ENCODE measurements at places on chromosomes 13 and 19. TPM values are rescaled to one million over a fixed set of nuclear protein-coding genes. Genes with fewer than 3 reads are reported as not detected.

- DNase-seq: peak; percentile 77
Measured at GRCh38 chr19:48255376-48256303, at the start of gene CARD8. TSS of gene CARD8 (minus strand) at chr19:48255912. CDS start at chr19:48241020, 14,892 bp downstream.

DNA sequence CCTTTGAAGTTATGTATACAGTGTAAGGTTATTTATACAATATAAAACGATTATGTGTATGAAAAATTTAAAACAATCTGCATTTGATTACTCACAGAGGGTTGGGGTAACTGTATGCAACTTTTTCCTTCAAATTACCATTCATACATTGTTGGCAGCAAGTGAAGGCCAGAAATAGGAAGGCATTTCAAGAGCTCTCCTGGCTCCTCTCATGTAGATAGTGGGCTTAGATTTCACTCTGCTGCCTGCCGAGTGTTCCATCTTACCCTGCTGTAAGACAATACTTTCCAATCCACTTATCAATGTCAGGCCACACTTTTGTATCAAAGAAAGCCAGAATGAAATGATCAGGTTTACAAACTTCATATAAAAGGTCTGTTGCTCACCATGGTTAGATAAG lies 245.2 kb downstream of the DNAJC15 start:
- DNase-seq: no peak

DNA sequence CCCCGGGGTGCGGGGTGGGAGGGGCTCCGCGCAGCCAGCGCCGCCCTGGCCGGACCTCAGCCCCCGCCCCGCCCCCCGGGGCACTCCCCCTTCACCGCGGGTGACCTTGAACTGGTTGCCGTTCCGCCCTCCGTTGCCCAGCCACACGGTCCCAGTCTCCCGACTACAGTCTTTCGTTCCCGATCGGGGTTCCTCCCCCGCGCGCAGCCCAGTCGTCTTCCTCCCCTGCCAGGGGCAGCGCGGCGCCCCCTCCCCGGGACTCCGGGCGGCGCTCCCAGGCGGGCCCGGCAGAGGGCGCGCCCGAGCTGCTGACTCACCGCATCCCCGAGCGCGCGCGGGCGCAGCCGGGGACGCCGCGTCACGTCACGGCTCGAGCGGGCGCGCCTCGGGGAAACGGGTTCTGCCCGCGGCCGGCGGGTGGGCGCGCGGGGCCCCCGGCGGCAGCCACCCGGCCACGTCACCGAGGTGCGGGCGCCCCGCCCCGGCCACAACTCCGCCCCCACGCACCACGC lies 459 bp downstream of the MIDN start:
- no peak for DNase-seq

DNA sequence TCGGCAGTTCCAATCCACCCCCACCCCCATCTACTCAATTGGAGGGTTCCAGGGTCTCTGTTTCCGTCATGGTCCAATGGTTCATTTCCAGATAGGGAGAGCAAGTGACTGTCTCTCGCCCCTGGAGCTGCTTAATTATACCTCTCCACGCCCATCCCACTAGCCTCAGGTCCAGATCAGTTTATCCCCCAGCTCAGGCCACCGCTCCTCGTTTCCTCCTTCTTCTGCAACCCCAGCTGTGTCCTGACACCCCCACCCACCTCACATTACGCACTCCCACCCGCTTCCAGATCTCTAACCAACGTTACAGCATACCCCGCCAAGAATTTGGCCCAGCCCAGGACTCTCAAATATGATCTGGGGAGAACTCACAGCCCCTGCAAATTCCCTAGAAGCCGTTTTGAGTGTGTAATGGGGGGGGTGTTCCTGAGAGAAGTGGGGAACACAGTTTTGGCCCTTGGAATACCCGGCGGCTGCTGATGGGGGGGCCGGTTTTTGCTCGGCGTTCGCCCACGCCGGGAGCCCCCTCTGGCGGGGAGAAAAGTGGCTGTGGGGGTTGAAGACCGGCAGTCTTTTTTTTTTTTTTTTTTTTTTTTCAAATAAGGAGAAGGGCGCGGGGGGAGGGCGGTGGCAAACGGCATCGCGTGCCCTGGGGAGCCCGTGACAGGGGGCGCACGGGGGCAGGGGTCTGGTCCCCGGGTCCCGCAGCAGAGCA lies 1.7 kb upstream of the PDE4A start:
- no peak for DNase-seq

DNA sequence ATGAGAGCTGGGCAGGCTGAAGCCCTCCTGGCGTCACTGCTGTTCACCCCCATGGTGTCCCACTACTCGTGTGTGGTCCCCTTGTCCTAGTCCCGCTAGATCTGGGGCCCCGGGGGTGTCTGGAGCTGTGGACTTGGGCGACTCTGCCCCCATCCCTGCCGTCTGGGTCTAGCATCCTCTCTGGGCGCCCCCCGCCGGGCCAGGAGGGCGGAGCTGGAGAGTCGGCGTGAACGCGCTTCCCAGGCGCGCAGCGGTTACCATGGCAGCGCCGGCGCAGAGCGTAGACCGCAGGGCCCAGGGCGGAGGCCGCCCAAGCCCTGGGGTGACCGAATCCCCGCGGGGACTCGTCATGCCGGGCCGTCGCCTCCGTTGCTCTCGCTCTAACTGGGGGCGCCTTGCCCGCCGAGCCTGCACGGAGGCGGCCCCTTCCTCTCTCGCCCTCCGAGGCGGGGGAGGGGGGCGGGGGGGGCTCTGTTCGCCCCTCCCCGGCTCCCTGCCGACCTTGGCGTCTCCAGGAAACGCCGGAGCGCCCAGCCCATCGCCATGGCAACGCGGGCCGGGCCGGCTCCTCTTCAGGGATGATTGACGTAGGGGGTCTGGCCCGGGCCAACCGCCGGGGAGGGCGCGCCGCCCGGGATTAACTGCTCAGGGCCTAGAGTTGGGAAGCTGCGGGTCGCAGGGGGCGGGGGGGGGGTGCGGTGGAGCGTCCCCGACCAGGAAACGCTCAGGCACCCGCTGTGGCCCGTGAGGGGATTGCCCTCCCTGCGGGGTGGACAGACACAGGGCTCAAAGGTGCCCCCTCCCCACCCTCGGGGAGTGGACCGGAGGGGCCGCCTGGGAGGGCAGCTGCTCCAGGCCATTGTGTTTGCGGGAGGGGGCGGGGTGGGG lies 8.9 kb downstream of the ISYNA1 start:
- DNase-seq: peak; percentile 37

- DNase-seq: no peak
Measured at GRCh38 chr13:81990652-81991051, 1649.7 kb upstream of the SPRY2 start.

The FCGBP gene
- 0.53 TPM for total RNA-seq

The ISYNA1 gene
- 15.3 TPM for total RNA-seq

The GJB2 gene
- 192 TPM for total RNA-seq

The RDH8 gene
- total RNA-seq: not detected
